ACHN (cell line): ENCODE measurements at places on chromosomes 13 and 19.

DNA sequence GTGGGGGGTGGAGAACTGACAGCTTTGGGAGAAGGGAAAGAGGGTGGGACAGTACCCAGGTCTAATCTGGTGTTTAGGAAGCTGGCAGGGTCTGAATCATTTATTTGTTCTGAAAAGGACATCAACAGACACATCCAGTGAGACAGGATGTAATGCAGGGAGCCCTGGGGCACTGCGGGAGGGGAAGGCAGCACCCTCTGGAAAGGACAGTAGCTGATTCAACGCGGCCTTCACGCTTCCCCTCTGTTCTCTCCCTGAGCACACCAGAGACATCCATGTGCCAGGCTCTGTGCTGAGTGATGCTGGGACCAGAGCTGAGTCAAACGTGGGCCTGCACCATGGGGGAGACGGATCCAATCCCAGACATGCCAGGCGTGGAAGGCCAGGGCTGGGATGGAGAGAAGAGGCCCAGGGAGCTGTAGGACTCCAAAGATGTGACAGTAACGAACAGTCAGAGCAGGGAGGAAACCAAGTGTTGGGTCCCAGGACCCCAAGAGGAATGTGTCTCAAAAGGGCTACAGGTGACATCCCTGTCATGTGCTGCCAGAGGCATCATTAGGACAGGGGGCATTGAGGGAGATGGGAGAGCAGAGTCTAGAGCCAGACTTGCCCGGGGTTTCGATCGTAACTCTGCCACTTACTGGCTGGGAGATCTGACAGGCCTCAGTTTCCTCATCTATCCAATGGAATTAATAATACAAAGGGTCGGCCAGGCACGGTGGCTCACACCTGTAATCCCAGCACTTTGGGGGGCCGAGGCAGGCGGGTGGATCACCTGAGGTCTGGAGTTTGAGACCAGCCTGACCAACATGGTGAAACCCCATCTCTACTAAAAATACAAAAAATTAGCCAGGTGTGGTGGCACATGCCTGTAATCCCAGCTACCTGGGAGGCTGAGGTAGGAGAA lies 1.7 kb downstream of the ETFB start:
- DNase-seq: no peak

GRCh38 chr19:6766357-6767080 lies 716 bp downstream of the SH2D3A start:
- peak; percentile 24 for DNase-seq

- no peak for DNase-seq
These were observed 8.1 kb downstream of the SELENOW start for GRCh38 chr19:47786566-47786965.

- no peak for DNase-seq
These were observed 89.4 kb downstream of the PCCA start for GRCh38 chr13:100178309-100178708.

- DNase-seq: no peak
These were observed 583.0 kb upstream of the SPRY2 start for GRCh38 chr13:80923907-80924306.

DNA sequence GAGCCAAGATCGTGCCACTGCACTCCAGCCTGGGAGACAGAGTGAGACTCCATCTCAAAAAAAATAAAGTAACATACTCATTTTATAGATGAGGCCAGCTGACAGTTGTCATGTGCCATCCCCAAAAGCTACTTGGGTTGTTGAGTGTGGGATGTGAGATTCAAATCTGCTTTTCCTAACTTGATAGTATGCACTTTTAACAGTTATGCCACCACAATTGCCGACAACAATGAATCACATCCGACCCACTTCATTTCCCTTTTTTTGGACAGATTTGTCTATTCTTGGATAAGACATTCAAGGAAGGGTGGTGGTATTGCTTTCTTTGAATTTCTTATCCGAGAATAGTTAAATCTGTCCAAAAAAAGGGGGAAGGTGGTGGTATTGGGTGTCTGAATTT lies 16.3 kb upstream of the DNMT1 start:
- DNase-seq: no peak

- no peak for DNase-seq
These were observed 41.7 kb upstream of the VSTM2B start for GRCh38 chr19:29483944-29484581.

DNA sequence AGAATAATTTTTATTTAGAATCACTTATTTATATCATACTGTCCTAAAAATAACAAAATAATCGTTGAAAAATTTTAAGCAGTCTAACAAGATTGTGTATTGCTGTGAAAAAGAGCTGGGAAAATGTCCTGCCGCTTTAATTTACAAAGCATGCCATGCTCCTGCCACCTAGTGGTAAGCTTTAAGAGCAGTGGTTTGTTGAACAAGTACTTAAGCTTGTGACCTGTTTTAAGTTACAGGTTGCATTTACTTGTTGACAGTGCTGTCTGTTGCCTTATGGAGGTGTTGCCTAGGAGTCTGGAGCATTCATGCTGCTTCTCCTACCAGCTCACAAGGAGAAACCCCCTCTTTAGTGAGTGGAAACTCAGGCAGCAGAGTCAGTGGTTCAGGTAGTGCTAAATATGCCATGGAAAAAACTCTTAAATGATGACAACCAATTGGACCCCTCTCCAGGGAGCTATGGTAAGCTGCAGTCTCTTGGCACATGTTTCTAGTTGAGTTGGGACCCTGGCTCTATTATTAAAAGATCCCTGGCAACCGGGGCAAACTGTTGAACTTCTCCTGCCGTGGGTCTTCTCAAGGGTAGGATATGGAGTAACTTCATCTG lies 68.4 kb downstream of the SPATA13 start:
- DNase-seq: peak; percentile 62

DNA sequence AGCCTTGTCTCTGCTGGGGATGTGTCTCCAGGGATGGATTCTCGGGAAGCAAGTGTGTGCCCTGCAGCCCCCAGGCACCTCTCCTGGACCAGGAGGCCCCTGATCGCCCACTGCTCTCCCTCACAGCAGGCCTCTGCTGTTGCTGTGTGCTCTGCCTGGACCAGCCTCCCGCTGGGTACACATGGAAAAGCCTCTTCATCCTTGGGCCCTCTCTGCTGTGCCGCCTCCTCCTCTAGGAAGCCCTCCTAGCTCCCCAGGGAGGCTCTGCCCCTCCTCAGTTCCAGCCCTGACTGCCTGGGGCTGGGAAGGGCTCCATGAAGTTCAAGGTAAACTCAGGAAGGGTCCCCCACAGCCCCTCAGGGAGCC lies 12.0 kb downstream of the NDUFA11 start:
- no peak for DNase-seq

DNA sequence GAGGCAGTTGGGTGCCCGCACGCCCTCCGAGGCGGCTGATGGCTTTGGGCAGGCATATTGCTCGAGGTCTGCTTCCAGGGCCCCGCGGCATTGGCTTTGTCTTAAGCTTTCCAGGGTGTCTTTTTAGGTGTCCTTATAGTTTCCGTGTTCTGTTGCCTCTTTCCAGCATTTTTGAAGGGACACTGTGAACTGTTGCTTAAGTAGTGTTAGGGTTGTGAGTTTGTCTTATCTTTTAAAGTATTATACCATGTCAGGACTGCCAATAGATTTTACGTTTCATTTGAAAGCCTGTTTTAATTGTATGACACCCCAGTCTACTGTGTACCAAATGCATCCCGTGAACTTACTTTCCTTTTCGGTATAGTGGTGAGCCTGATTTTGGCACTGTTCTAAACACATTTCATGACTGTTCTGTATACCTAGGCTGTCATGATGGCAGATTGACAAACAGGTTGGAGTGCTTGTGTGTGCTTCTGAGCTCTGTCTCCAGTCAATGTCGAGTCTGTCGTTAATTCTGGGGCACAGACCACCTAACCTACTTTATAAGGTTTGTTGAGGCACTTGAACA lies 656 bp downstream of the PCCA start:
- peak; percentile 9 for DNase-seq

GRCh38 chr13:33642374-33643065 lies 175.4 kb upstream of the RFC3 start:
- no peak for DNase-seq

GRCh38 chr13:25175026-25175425 lies 2.9 kb upstream of the AMER2 start:
- DNase-seq: no peak

GRCh38 chr19:50314724-50315708 lies 14.2 kb downstream of the KCNC3 start:
- no peak for DNase-seq

DNA sequence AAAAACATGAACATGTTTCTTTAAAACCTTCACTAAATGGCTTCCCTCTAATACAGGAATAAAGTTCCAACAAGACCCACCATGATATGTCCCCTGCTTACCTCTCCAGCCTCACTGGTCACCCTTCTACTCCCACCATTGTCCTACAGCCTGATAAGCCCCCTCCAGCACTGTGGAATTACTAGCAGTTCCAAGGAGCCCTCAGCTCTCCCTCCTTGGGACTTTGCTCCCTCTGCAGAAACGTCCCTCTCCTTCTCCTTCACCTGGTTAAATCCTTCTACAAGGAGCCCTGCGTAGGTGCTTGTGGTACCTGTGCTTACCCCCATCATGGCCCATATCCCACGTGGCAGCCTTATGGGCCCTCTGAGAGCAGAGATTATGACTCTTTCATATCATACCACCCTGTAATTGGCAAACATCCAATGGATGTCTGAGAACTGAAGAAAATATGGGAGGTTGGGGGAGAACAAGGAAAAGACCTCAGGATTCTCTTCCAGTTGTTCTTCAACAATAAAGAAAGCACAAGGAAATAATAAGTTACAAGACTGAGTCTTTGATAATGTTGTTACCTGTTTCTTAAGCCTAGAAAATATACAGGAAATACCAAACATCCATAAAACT lies 26.1 kb upstream of the DOCK9 start:
- no peak for DNase-seq

DNA sequence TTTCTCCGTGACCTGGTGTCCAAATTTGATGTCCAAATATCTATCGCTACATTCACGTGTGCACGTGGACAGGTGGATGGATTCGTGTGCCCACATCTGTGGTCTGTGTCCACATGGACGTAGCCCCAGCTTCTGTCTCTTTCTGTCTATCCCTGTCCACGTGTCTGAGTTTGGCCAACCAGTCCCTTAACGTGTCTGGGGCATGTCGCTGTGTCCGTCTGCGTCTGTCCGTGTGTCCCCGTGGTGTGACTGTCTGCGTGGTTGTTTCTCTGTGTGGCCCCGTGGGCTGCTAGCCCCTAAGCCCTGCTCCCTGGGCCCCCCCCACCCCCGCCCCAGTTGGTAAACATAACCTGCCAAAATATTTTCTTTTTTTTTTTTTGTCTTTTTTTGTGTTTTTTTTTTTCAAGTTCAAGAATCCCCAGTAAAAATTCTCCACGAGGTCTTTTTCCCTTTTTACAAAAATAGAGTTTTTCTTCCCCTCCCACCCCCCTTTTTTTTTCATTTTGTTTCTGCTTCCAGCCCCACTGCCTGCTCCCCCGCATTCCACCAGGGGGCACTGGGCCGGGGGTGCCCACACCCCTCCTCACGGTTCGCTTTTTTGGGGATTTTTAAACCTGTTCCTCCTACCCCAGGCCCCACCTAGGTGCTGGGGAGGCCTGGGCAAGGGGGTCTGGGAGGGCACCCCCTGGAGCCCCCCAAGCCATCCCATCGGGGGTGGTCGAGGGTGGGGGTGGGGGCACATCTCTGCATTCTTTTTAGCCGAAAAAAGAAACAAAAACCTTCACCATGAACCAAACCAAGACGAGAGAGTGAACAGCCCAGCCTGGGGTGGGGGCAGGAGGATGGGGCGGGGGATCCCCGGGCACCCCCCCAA lies 18.3 kb downstream of the PRKCSH start:
- DNase-seq: no peak

- DNase-seq: no peak
These were observed 489 bp downstream of the CCNE1 start for GRCh38 chr19:29812080-29812880.

GRCh38 chr13:42478531-42479156 lies 95.3 kb upstream of the TNFSF11 start:
- DNase-seq: peak; percentile 12

- no peak for DNase-seq
These were observed 27.1 kb upstream of the UBL3 start for GRCh38 chr13:29877456-29878078.

DNA sequence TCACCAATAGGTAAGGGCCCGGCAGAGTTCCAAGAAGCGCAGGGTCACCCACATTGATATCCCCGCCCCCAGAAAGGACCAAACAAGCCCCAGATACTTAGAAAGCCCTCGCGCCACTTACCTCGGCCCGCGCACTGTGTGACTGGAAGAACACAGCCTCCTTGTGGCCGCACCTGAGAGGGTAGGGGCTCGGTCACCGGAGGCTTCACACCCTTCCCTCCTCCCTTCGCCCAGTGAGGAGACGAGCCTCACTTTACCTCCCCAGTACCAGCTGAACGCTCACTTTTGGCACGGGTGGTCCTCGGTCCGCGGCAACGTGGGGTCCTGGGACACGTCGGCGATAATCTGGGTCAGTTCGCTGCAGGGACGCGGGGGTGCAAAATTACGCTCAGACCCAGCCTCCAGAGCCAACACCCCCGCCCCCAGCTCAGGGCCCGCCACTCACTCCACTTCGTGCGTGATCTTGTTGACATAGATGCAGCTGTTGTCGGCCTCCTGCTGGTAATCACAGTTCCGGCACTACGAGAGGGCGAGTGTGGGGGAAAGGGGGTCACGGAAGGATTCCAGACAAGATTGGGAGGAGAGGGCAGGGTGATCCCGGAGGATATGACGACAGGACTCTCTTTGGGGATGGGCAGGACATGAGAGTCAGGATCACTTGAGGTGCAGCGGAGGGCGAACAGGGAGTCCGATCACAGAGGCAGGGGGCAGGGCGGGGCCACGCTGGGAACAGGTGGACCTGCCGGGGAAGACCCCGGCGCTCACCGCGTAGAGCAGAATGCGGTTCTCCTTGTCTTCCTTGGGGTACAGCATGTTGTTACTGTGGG lies 568 bp downstream of the POLR2I start:
- DNase-seq: peak; percentile 24

GRCh38 chr13:100636441-100636840 lies 38.2 kb downstream of the TMTC4 start:
- no peak for DNase-seq

DNA sequence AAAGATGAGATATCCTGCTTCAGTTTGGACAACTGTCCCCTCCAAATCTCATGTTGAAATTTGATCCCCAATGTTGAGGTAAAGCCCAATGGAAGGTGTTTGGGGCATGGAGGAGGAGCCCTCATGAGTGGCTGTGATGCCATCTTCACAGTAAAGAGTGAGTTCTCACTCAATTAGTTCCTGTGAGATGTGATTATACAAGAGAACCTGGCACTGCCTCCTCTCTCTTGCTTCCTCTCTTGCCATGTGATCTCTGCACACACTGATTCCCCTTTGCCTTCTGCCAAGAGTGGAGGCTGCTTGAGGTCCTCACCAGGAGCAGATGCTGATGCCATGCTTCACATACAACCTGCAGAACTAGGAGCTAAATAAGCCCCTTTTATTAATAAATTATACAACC lies 86.9 kb downstream of the HSPH1 start:
- DNase-seq: no peak

- DNase-seq: no peak
These were observed 13.8 kb downstream of the PAK4 start for GRCh38 chr19:39139305-39139874.

- DNase-seq: no peak
These were observed 438.6 kb downstream of the COG6 start for GRCh38 chr13:40094056-40094455.

DNA sequence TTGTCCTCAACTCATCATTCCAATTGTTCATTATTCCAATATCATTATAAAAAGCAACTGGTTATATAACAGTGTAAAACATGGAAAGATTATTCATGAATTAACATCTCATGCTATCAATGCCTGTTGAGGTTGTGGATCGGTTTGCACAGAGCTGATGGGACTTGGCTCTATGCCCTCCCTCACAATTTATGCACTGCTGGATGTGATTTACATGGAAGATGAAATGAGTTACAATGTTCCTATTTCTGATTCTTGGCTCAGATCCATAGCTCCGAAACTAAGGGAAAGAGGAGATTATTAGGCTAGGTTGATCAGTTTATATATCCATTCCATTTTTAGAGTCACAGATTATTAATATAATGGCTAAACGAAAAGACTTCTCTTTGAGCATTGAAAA lies 38.6 kb downstream of the SCEL start:
- DNase-seq: no peak
